ENCODE measurements at places on chromosomes 3 and 15.

DNA sequence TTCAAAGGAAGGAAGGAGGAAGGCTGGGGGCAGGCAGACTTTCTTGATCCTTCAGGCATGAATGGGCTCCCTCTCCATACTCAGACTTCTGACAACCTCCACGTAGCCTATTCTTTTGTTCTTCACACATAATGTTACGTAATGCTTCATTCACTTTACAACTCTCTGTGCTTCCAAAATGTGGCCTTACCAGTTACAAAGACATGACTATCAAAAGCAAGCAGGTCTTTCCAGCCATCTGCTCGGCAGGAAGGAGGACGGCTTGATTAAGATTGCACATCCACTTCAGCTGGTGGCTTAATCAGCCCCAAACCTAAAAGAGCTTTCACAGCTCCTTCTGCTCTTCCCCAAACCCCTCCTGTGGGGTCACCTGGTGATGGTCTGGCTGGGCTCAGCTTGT lies 263.2 kb downstream of the XXYLT1 start:
- no peak for DNase-seq

GRCh38 chr15:72200395-72201237 lies 3.0 kb upstream of the GRAMD2A start:
- no peak for DNase-seq

- DNase-seq: no peak
Measured at GRCh38 chr3:59641169-59641899, 591.5 kb upstream of the CFAP20DC start.

- no peak for DNase-seq
Measured at GRCh38 chr15:94370206-94370935, 139.0 kb downstream of the MCTP2 start.

GRCh38 chr15:81899024-81899423 lies 146.8 kb downstream of the MEX3B start:
- DNase-seq: no peak

GRCh38 chr3:156209631-156210335 lies 89.4 kb downstream of the KCNAB1 start:
- DNase-seq: no peak

DNA sequence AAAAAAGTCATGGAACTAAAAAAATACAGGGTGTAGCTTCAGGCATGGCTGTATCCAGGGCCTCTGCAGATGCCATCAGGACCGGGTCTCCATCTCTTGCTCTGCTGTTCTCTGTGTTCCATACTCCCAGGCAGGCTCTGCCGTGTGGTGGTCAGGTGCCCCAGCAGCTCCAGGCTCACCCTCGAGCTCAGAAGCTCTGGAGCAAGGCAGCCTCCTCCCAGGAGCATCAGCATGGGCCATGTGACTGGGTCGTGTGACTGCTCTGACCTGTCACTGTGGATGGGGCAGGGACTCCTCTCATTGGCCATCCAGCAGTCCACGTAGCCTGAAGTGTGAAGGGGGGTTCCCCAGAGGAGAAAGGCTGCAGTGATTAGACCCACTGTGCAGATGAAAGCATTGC lies 8.5 kb downstream of the FBLN2 start:
- no peak for DNase-seq

- DNase-seq: no peak
Measured at GRCh38 chr3:106367496-106367895, 498.7 kb upstream of the CBLB start.

DNA sequence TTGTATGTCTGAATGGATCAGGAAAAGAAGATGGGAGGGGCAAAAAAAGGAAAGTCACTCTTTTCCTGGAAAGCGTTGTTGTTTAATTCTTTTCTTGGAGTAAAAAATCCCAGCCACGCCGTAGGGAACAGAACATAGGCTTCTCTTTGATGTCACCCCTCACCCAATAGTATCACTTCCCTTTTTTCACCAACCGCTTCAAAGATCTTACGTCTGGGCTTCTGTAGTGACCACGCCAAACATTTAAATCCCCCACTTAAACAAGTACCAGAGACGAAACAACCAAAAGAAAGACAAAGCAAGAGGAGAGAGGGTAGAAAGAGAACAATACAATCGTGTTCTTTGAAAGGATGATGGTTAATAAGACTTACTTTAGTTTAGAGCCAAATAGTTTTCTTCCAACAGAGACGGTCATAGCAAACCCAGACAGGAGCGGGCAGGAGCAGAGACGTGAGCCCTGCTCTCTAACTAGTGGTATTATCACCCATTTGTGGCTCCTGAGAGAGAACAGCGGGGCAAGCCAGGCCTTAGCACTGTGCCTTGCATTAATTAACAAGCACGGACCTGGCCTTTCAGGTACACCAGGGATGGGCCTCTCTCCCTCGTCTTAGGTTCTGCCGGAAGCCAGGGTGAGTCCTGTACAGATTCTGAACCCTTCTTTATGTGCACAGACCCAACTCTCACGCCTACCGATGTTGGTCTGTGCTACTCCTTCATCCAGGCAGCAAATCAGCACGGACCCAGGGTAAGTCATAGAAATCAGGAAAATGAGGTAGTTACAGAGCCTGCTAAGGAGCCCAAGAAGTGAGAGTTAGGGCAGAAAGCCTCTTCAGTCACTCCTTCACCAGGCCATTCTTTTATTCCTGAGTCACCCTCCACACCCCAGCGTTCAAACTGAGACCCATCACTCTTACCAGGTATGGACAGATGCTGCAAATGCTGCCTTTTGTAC lies 28.2 kb upstream of the BCL6 start:
- DNase-seq: no peak

- no peak for DNase-seq
Measured at GRCh38 chr3:27089645-27090044, 279.5 kb downstream of the NEK10 start.

GRCh38 chr15:37046876-37047614 lies 53.3 kb downstream of the MEIS2 start:
- no peak for DNase-seq

DNA sequence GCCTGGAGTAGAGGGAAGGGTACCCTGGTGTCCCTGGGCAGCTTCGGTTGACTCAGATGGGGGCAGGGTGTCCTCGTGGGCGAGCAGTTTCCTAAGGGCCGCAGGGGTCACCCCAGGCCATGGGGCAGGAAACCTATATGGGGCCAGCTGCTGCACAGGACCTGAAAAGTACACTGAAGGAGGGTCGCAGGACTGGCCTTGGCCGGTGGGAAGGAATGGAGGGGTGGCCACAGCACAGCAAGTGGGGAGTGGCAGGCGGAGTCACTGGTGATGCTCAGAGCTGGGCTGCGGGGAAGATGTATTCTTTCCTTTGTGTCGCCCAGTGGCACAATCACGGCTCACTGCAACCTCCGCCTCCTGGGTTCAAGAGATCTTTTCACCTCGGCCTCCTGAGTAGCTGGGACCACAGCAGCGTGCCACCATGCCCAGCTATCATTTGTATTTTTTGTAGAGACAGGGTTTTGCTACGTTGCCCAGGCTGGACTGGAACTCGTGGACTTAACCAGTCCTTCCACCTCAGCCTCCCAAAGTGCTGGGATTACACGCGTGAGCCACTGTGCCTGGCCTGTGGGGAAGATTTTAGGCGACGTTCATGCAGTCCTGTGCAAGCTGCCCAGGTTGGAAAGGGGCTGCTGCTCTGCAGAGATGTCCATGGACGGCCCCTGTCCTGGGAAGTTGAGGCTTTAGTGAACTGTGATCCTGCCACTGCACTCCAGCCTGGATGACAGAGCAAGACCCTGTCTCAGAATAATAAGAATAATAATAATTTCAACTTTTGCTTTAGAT lies 57.2 kb downstream of the EFCAB12 start:
- no peak for DNase-seq

GRCh38 chr3:172073262-172073915 lies 34.0 kb downstream of the FNDC3B start:
- no peak for DNase-seq

- no peak for DNase-seq
Measured at GRCh38 chr3:119375106-119375505, 80.9 kb downstream of the ARHGAP31 start.

DNA sequence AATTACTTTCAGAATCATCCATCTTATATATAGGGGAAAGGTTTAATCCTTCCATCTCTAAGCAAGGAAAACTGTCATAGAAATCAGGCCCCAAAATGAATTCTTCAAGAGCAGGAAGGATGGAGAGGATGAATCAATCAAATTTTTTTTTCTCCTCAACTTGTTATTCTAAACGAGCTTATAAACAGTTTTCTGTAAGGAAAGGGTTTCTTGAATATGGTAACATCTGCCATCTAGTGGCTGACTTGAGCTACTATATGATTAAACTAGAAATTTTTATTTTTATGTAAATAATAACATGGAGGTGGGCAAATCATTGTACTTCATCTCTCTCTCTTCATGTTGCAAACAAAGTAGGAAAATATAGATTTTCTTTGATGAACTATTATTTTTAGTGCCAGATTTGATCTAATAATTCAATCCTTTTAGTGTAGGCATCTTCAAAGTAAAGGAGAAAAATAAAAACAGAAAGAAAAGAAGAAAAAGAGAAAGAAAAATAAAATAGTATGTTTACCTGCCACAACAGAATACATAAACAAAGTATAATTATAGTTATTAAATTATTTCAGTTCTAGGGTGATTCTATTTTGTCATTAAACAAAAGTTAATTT lies 146.6 kb downstream of the SERPINI1 start:
- peak; percentile 35 for DNase-seq

GRCh38 chr15:67701669-67702068 lies 123.6 kb upstream of the SKOR1 start:
- DNase-seq: no peak

DNA sequence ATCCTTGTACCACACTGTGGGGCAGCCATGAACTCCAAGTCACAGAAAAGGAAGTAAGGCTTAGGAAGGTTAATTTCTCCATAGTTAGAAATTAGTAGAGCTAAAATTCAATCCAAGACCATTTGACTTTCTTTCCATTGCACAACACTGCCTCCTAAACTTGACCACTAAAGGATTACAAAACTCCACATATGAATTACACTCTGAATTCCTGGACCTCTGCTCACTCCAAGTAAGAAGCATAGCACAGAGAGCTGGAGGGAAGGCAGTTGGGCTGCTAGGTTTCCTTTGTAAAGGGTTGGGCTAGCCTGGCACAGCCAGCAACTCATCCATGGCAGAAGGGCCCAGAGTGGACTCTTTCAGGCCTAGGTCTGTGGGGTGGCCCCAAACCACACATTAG lies 134.4 kb downstream of the MYLK start:
- no peak for DNase-seq

- DNase-seq: no peak
Measured at GRCh38 chr3:182650568-182651128, 142.7 kb upstream of the ATP11B start.

GRCh38 chr15:74311734-74312444 lies 55.6 kb downstream of the CYP11A1 start:
- DNase-seq: no peak

DNA sequence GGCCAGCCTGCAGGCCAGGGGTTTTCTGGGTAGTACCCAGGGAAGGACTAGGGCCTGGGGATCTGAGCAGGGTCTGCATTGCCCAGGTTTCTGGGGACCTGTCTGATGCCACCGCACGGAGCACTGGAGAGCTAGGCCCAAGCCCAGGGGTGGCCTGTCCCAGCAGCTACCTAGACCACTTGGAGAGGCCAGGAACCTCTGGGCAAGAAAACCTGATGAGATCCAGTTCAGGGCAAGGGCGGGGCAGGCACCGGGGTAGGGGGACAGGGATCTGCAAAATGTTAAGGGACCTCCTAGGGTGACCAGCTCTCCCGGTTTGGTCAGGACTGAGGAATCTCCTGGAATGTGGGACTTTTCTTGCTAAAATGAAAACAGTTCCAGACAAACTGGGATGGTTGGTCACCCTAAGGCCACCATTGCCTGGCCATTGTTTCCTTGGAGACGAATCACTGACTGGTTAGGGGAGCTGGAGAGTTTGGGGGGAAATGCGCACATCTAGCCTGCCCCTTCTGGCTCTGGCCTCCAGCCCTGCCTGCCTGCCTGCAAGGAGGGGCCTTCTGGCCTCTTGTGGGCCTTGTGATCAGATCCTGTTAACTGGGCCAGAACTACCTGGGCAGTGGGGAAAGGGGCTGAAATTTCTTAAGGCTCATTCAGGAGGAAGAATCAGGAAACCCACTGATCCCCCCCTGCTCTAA lies 117.4 kb upstream of the TLE3 start:
- DNase-seq: no peak

- peak; percentile 36 for DNase-seq
Measured at GRCh38 chr3:45972534-45973402, 22.9 kb downstream of the FYCO1 start.

DNA sequence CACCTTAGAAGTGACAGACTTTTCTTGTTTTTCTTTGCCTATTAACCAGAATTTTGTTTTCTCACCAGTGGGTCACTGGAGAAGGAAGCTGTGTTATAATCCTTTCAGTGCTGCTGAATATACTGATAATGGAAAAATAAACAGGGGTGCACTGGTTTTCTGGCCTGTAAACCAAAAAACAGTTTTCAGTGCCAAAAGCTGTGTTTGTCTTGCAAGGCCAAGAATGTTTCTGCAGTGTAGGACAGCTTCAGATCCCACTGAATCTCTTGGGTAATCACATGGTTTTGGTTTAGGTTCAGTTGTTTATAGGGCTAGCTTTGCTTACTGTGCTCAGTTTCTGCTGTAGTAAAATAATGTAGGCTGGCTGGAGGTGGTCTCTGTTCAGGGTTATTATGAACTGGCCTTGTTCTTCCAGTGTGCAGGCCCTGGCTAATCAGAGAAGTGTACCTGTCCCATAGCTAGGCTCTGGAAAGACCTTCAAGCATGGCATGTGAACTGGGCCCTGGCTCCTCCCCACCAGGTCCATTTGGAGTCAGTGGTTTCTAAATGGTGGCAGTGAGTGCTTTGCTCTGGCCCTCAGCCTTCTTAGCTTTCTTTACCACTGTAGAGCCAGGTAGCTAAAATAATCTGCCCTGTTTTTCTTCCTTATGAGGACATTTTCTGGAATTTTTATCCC lies 18.7 kb downstream of the PDE8A start:
- no peak for DNase-seq

- no peak for DNase-seq
Measured at GRCh38 chr3:53795176-53795575, 51.0 kb downstream of the CHDH start.

- no peak for DNase-seq
Measured at GRCh38 chr15:31079519-31079918, 22.0 kb downstream of the TRPM1 start.

DNA sequence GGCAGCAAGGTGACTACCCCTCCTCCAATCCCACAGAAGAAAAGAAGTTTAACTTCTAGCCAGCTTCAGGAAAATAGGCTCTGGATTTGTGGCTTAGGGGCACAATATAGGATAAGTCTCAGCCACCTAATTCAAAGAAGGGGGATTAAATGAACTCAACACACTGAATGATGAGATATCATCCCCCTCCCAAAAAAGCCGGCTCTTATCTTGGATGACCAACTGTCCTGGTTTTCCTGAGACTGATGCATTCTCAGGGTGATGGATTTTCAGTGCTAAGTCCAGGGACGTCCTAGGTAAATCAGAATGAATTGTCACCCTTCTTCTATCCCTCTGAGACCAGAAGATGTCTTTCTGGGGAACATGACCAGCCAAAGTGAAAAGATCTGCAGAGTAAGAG lies 487.0 kb upstream of the PROK2 start:
- DNase-seq: no peak

DNA sequence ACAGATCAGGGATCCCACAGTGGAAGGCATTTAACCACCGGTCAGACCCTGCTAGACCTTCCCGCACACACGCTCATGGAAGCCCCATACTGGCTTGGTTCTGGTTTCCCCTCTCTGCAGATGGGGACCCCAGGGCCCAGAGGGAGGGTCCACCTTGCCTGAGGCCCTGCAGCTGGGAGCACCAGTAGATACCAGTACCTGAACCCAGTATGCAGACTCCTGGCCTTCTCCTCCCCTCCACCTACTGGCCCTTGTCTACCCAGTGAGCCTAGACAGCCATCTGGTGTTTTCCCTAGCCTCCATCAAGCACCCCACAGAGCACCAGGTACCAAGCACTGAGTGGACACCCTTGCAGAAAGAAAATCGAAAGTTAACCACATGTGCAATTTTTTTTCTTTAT lies 65.1 kb downstream of the MEGF11 start:
- no peak for DNase-seq
